ENCODE measurements at places on chromosomes 11 and 22. TPM values are rescaled to one million over a fixed set of nuclear protein-coding genes. Genes with fewer than 3 reads are reported as not detected.

- peak; percentile 51 for DNase-seq
Measured at GRCh38 chr11:119258180-119258579, 52.0 kb downstream of the CBL start.

DNA sequence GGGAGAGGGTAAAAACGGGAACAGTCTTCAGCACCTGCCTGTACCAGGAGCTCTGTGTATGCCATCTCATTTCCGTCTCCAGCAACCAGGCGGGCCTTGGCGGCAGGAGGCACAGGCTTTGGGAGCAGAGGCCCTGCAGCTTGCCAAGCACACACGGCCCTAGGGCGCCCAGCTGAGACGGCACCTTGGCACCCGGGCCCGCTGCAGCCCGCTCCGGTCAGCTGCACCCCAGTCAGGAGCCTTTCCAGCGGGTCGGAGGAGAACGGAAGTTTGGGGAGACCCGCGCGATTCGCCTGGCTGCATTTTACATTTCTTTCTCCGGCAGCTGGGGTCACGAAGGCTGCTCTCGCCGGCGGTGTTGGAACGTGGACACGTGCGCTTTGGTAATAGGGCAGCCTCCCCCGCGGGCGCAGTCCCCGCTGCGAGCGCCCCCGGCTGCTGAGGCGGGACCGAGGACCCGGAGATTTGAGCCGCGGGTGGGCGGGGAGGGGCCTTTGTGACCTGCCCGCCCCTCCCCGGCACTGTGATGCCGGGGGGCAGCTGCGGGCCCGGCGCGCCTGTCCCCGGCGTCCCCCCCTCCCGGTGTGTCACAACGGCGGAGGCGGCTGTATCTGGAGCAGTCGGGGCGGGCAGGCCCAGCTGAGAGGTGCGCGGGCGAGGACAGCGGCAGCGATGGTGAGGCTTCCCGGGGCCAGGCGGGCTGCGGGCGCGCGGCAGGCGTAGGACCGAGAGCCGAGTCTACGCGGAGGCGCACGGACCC, at the start of gene TUBA8:
TSS of gene TUBA8 (plus strand) at position 616 of the 760 bp plus-strand sequence. CDS start at position 673, 57 bp downstream.
- no peak for DNase-seq

GRCh38 chr11:10727146-10727851, 23.7 kb upstream of the CTR9 start:
- no peak for DNase-seq

DNA sequence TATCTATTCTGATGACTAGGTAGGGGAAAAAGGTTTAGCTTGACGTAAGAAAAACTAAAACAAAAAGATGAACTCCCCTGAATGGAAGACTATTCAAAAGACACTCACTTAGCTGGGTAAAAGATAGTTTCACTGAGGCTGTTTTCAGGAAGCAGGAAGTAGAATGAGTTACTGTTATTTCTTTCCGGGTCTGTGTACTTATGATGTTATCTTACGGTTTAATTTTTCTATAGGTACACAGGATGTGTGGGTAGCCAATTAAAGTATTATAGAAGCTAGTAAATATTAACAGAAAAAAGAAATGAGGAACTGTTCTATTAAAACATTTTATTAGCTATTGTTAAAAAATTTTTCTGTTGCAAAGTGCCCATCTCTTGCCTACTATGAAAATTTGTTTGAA, 45.8 kb upstream of the MMP7 start:
- no peak for DNase-seq

GRCh38 chr11:76810151-76810853, 27.1 kb downstream of the TSKU start:
- DNase-seq = no peak

DNA sequence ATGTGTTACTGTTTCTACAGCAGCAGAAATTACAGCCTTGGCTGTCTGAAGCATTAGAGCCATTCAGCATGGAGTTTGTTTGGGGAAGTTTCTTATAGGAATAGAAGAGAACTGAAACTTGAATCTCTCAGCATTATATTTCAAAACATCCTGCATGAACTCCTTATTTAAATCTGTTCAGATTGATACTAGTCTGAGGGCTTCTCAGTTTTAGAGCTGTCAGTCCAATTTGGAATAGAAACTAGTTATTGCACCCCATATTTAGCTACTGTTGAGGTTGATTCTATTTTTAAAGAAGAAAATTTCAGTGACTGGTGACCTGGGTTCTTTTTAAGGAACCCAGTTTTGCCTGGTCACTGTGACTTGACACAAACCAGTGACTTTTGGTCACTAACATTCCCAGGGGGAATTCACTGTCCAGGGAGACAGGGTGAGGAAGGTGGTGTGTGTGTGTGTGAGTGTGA, 126.0 kb upstream of the TTC12 start:
- DNase-seq = no peak

Gene MS4A6E
- total RNA-seq = not detected

DNA sequence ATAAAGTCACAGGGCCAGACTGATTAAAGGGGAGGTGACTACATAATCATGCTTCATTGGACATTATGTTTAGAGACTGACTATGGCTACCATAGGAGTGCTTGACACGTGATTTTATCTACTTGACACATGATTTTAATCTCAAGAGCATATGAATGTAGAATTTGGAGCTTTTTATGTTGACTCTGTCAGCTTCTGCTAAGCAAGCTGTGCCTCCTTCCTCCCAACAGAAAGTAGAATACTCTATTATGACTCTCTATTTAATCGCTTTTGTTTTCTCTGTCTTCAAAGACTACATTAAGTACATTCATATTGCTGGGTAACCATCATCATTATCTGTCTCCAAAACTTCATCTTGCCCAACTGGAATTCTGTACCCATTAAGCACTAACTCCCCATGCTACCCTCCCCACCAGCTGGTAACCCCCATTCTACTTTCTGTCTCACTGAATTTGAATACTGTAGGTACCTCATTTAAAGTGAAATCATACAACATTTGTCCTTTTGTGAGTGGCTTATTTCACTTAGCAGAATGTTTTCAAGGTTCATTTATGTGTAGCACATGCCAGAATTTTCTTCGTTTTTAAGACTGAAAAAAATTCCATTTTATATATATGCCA, 24.7 kb upstream of the ANGPTL5 start:
- DNase-seq = no peak

DNA sequence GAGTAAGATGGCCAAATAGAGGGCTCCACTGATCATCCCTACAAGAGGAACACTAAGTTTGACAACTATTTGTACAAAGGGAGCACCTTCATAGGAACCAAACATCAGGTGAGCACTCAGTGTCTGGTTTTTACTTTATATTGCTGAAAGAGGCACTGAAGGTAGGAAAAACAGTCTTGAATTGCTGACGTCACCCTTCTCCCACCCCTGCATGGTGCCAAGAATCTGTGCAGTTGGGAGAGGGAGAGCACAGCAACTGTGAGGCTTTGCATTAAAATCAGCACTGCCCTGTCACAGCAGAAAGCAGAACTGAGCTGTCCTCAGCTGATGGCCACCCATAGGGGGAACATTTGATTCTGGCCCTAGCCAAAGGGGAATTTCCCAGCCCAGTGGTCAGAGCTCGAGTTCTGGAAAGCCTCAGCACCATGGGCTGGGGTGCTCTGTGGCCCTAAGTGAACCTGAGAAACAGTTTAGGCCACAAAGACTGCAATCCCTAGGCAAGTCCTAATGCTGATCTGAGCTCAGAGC, 37.9 kb downstream of the PIWIL3 start:
- DNase-seq = no peak

Gene RASD2
- total RNA-seq = not detected

Gene CASP5
- not detected for total RNA-seq

Data from naive thymus-derived CD4-positive, alpha-beta T cell (primary cell).